WTC11 (cell line): ENCODE measurements at places on chromosomes 2 and 18. TPM values are rescaled to one million over a fixed set of nuclear protein-coding genes. Genes with fewer than 3 reads are reported as not detected.

The KIF1A gene
- total RNA-seq: 218 to 279 TPM (median 222 TPM) in 3 replicates

GRCh38 chr2:37705191-37705590, 33.7 kb upstream of the CDC42EP3 start:
- DNase-seq: no peak
- no peaks in the 10 kb centered on the region; the same call in 1 of the 2 replicates for H3K27me3 ChIP-seq
- no peak overlapping the region for H3K4me3 ChIP-seq
- H3K36me3 ChIP-seq: no peaks in the 10 kb centered on the region
- H3K4me1 ChIP-seq: no peaks in the 10 kb centered on the region

GRCh38 chr2:204109681-204110080, 173.1 kb downstream of the ICOS start:
- H3K36me3 ChIP-seq: no peaks in the 10 kb centered on the region
- no peak for DNase-seq
- H3K27ac ChIP-seq: no peak overlapping the region
- no peaks in the 10 kb centered on the region for H3K27me3 ChIP-seq
- peaks cover 22% of the 10 kb centered on the region for H3K4me1 ChIP-seq

- H3K4me3 ChIP-seq: no peak overlapping the region
- H3K27ac ChIP-seq: no peak overlapping the region
- DNase-seq: no peak
- peaks cover under 1% of the 10 kb centered on the region; the same call in 1 of the 2 replicates for H3K4me1 ChIP-seq
Measured at GRCh38 chr2:180364719-180365118, 357.6 kb upstream of the CWC22 start.

DNA sequence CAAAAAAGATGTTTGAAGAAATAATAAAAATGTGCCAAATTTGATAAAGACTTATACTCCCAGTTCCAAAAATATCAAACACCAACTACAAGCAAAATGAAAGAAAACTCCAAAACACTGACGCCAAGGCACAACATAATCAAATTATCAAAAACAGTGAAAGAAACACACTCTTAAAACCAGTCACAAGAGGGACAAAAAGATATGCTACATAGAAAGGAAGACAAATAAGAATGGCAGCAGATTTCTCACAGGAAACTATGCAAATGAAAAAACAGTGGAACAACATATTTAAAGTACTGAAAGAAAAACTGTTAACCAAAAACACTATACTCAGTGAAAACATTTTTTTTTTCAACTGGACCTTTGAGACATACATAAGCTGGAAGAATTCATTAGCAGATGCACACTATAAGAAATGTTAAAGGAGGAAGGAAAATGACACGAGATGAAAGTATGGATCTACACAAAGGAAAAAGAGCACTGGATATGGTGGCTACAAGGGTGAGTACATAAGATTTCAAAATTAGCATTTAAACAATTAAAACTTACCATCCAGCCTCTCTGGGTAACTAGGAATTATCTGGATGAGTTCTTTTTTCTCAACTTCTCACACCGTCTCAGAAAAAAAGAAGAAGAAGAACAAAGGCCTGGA, 94.0 kb upstream of the ACVR1C start:
- no peak overlapping the region for H3K27ac ChIP-seq
- no peaks in the 10 kb centered on the region for H3K4me1 ChIP-seq
- no peaks in the 10 kb centered on the region; the same call in 1 of the 2 replicates for H3K27me3 ChIP-seq

GRCh38 chr2:143345887-143346787, 216.9 kb downstream of the ARHGAP15 start:
- H3K27ac ChIP-seq: no peak overlapping the region
- DNase-seq: no peak
- H3K4me1 ChIP-seq: peaks cover 59% of the 10 kb centered on the region
- H3K27me3 ChIP-seq: peaks cover 5% of the 10 kb centered on the region
- no peak overlapping the region for H3K4me3 ChIP-seq
